ENCODE measurements at places on chromosomes 13 and 19. TPM values are rescaled to one million over a fixed set of nuclear protein-coding genes. Genes with fewer than 3 reads are reported as not detected.

The CEACAM1 gene
- 2.2 TPM for polyA plus RNA-seq

The LEUTX gene
- not detected for polyA plus RNA-seq

The KLHL1 gene
- not detected for polyA plus RNA-seq

The FFAR2 gene
- not detected for polyA plus RNA-seq

The IGFL3 gene
- not detected for polyA plus RNA-seq

The PDE4C gene
- polyA plus RNA-seq = not detected

The CKM gene
- not detected for polyA plus RNA-seq

DNA sequence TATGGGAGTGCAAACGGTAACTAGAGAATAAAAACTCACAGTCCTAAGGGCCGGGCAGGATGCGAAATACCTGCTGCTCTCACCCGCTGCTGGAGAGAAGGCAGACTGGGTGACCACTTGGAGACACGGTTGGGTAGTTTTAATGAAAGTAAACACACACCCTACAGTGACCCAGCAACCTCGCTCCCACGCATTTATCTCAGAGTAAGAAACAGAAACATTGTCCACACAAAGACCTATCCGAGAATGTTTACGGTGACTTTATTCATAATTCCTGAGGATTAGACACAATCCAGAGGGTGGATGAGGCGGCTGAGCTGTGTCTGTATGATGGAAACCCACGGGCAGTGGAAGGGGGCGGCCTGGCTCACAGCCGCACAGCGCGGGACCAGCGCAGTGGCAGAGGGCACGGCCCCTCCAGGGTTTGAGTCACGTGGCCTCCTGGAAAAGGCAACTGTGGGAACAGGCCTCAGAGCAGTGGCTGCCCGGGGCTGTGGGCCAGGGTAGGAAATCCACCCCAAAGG, 73.5 kb upstream of the C13orf46 start:
- no peak for DNase-seq

DNA sequence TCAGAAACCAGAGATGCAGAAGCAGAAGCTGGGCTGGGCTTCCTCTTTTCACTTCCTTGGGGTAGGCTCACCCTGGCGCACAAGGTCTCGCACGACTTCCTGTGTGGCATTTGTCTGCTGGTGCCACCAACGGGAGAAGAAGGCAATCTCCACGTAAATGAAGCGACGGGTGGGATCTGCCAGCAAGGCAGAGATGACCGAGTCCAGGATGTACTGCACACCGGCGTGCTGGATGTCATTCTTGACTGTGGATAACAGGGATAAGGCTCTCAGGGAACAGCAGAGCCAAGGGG, 1.3 kb downstream of the MAN2B1 start:
- peak; percentile 51 for DNase-seq

- DNase-seq = no peak
Observed at GRCh38 chr19:8320564-8321066, 560 bp downstream of the NDUFA7 start.

DNA sequence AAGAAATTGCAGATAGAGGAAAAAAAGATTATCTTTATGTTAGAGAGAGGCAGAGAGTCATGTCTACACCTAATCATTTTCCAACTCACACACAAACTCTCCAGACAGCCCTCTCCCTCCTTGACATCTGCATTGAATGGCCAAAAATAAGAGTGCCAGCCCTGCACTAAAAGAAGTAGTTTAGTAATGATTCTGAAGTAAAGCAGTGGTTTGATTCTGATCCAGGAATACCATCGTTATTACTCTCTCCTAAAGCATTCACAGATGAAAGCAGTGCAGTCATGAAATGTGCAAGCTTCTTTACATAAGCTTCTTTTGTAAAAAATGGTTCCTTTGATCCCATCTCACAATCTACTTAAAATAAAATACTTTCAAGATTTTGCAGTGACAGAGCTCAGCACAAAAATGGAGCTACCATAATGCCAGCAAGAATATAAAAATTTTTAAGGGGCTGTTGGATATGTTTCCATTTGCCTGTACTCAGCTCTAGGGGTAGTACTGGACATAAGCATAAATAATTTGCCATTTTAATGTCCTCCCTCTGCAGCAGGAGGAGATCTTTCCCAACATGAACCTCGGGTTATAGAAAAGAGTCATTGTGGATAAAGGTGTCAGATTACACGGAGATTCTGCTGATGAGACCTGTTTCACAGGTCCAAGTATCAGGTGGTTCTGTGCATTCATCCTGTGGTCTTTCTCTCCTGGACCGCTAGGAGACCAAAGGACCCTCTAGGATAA, 406.3 kb downstream of the DCT start:
- no peak for DNase-seq

DNA sequence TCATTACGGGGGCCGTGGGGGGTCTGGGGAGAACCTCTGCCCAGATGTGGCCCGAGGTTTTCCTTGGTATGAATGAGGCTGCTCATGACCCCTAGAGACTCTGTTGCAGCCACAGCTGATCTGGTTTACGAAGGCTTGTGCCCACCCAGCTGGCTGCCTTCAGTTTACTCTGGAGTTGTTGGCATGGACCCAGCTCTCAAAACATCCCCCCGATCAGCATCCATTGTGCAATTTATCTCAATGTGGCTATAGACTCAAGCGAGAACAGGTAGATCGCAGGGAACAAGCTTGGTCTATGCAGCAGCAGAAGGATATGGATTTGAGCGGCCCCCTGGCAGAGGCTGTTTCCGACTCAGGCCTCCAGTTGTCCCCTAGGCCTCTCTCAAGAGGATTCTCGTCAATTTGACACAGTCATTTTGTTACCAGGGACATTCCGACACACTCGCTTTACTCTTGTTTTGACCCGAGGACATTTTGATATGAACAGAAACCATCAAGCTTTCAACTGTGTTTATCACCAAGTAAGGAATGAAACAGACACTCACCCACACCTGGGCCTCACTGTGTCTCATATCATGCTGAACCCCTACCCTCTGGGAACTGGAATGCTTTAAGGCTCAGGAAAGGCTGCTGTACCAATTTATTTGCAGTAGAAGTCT, 161.5 kb downstream of the KATNAL1 start:
- no peak for DNase-seq

Measured in naive thymus-derived CD8-positive, alpha-beta T cell (primary cell).